ENCODE measurements at places on chromosomes 2 and 18.
A peak's percentile ranks its signal among the peaks of the same experiment; 100 is the strongest.

- DNase-seq, result peak; percentile 30
These were observed 169.8 kb upstream of the ID2 start for GRCh38 chr2:8511868-8512612.

GRCh38 chr2:167411367-167411766, 523.1 kb downstream of the XIRP2 start:
- DNase-seq, result peak; percentile 17

- no peak for DNase-seq
These were observed 22.0 kb downstream of the MARCHF4 start for GRCh38 chr2:216350214-216350791.

- no peak for DNase-seq
These were observed 68.8 kb upstream of the TMEM247 start for GRCh38 chr2:46410273-46411244.

GRCh38 chr2:163667064-163667887, 68.5 kb downstream of the FIGN start:
- peak; percentile 95 for DNase-seq

DNA sequence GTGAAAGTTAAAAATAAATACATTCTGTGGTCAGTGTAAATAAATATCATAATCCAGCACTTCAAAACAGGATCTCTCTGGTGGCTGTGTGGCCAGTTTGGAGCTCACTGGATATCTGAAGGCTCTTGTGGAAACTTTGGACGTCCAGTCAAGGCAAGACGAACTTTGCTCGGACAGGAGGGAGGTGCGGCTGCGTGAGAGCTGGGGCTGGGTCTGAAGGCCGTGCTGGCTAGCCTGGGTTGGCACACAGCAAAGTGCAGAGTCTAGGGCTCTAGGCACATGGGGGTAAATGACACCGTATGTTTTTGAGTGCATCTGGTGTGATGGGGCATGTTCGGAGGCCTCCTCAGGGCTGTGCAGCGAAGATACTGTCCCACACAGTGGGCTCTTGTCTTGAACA, 78.9 kb upstream of the TXNDC2 start:
- DNase-seq, result no peak

DNA sequence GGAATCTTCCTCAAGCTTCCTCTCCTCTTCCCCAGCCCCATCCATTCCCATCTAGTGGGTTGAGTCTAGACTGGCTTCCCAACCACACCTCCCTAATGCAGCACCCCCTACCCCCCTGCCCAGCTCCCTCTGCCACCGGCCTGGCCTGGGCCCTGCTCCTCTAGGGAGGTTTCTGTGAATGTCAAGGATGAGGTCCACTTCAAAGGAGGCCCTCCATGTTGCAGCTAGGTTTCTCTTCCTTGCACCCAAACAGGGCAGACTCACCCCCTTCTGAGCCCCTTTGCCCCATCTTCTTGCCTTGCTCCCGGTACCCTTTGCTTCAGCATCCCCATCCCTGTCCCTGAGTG, 18.3 kb downstream of the EMX1 start:
- DNase-seq, result no peak

GRCh38 chr2:173797586-173798263, 167.4 kb downstream of the SP3 start:
- DNase-seq, result no peak

DNA sequence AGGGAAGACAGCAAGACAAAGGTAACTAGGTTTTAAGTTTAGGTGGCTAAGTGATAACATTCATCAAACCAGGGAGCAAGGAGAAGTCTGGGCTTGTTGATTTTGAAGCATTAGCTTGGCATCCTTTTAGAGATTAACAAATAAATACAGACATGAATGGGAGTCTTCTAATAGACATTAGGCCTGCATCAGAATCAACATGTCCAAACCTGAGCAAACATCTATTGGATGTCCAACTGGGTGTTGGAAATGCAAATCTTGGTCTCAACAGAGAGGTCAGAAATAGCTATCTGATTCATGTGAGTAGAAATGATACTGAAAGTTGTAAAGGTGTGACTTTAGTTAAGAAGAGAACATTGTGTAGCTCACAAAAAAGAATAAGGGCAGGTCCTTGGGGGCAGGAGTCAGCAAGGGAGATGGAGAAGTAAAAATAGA, 85.5 kb upstream of the RND3 start:
- no peak for DNase-seq

DNA sequence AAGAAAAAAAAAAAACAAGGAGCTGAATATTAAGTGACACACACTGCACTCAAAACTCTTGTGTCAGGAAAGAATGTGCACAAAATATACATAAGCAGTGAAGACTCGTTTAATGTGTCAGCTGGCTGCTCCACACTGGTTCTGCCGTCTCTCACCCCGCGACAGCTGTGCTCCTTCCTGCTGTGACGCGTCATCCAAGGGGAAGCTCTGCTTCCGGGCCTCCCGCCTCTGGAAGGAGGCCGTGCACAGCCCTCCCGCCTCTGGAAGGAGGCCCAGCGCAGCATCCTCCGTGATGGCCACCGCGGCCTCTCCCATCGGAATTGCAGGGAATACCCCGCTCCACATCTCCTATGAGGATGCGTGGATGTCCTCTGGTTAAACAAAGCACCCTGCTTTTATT, 151.0 kb downstream of the HDAC4 start:
- DNase-seq, result peak; percentile 84

DNA sequence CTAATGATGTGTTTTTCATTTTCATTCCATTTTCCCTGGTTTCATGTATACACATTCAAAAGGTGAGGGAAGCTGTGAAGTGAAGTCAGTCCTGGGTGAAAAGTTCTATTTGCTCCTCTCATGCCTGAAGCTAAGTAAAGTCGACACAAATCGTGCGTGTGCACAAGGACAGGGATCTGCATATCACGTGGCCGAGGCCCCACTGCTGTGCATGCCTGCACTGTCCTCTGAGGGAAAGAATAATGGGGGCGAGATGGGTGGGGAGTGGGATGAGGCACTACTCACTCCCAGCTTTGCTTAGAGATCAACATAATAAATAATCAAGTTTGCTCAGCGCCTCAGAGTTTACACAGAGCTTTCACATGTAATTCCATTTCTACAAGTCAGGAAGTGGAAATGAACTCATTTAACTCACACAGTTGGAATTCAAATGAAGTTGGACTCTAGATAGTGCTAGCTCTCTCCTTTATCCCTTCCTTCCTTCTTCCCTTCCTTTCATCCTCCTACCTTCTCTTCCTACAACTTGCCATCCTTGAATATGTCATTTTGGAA, 5.1 kb upstream of the PTPRM start:
- DNase-seq, result no peak

DNA sequence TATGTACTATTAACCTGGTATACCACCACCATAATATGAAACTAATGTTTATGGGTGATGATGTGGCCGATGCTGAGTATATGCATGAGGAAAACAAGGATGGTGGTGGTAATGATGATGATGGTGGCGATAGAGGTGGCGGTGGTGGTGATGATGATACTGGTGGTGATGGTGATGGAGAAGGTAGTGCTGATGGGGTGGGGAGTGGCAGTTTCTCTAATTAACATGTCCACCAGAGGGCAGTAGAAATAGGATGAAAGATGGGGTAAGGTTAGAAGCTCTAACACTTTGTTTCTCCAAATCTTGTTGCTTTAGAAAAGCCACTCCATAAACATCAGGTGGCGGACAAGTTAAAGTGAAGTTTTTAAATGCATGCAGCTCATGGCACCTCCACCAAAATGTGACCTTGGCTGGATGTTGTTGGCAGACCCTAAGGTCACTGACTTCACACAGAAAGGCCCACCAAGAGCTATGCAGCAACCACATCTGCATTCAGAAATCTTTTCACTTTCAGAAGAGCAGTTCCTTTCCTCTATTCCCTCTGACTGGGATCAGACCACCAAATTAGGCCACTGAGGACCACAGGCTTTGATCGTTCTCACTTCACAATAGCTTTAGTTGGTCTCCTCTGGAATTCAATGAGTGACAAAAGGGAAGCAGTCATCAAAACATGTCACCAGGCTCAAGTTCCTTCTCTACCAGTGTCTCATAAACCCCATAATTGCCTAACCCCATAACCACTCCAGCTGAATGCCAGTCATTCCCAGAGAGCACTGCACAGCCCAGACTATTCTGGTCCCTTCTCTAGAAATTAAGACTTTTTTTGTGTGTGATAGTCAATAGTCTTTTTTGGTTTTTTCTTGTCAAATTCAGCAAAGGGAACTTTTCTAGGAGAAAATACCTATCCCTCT, 7.5 kb upstream of the BCL11A start:
- DNase-seq, result peak; percentile 49

- peak; percentile 86 for DNase-seq
These were observed 58.1 kb downstream of the INPP4A start for GRCh38 chr2:98502556-98503335.

DNA sequence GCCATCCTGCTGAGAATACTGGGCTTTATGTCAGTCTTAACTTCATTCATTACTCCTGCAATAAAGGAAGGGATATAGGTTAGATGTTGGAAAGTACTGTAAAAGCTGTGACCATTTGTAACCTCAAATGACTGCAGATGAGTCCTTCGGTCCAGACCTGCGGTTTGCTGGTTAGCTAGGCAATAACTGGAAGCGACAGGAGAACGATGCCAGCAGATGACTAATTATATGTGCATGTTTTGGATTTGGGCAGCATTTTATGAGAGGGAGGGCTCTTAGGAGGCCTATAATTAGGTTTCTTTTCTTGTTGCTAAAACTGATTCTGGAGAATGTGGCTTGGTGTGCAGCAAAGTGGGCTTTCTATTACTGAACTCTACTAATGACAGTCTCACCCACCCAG, 205.6 kb downstream of the TMEM182 start:
- no peak for DNase-seq

GRCh38 chr18:23324861-23325260, 128.2 kb upstream of the RIOK3 start:
- DNase-seq, result no peak

- no peak for DNase-seq
These were observed 77.8 kb downstream of the MALT1 start for GRCh38 chr18:58748899-58749595.

- no peak for DNase-seq
These were observed 100.3 kb upstream of the TFPI start for GRCh38 chr2:187654535-187654934.

GRCh38 chr2:150729495-150729955, 242.1 kb upstream of the RND3 start:
- no peak for DNase-seq

DNA sequence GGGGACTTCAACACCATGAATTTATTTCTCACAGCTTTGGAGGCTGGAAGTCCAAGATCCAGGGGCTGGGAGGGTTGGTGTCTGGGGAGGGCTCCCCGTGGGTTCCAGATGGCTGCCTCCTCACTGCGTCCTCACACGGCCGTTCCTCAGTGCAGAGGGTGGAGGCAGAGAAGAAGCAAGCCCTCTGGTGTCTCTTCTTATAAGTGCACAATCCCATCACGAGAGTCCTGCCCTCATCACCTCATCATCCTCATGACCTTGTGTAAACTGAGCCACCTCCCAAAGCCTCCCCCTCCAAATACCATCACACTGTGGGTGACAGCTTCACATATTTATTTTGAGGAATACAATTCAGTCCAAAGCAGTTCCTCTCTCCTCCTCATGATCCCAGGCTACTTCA, 26.3 kb downstream of the TMEM163 start:
- DNase-seq, result no peak

- peak; percentile 39 for DNase-seq
These were observed 1.2 kb downstream of the CABLES1 start for GRCh38 chr18:23136326-23137096.

- DNase-seq, result peak; percentile 44
These were observed 156.6 kb upstream of the LHCGR start for GRCh38 chr2:48912110-48912509.

DNA sequence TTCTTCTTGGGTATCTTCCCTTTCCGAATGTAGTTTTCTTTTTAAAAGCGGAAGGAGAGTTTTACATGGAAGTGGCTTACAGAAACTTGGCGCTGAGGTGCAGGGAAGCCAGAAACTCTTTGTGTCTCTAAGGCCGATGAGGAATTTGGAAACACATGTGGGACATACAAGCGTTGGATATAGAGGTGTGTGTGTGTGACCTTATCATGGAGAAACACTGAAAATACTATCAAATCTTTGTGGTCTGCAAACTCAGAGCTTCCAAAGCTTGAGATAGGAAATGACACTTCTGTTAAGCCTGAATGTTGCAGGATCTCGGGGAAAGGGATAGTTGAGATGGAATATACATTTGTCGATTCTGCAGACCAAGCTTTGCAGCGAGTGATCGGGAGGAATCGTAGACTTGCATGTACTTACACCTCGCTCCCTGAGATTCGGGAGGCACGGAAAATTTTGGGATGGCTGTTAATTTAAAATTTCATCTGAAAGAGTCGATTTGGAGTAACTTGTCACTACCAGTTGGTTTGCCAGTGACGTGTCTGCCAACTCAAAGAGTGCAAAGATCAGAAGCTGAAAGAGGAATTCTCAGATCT, 1.0 kb downstream of the NAB1 start:
- peak; percentile 36 for DNase-seq

DNA sequence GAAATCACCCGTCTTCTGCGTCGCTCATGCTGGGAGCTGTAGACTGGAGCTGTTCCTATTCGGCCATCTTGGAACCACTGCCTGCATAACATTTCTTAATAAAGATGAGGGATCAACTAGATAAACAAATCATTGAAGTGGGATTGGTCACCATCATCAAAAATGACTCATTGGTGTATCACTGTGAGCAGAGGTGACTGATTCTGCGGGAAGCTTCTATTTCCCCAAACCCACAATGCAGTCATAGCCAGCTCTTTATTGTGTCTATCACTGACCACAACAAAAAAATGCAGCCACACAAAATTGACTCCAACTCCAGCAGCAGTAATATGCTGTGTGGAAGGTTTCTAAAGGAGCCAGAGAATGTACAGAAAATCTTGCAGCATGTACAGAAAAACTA, 630.7 kb upstream of the HS6ST1 start:
- DNase-seq, result no peak

- DNase-seq, result no peak
These were observed 85.6 kb downstream of the CD8B2 start for GRCh38 chr2:106572541-106573450.

DNA sequence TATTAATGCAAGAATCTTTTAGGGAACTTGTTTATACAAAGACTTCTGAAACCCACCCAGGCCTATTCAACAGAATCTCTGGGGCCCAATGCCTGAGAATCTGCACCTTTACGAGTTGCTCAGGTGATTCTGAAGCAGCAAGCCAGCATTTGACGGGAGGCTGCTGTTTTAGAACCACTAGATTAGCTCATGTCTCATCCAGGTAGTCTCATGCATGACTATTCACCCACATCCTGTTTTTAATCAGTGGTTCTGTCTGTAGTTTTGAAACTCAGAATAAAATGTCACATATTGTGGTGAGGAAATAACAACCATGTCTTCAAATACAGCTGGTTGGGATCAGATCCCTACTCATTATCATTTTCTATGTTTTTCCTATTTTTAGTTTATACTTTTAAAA, 39.5 kb downstream of the CYTIP start:
- no peak for DNase-seq

GRCh38 chr2:144343145-144343544, 176.8 kb downstream of the ZEB2 start:
- no peak for DNase-seq

All from cardiac muscle cell (in vitro differentiated cells and primary cell).